Ovary (tissue), 10 donors: ENCODE measurements at places on chromosomes 11 and 22. TPM values are rescaled to one million over a fixed set of nuclear protein-coding genes. Genes with fewer than 3 reads are reported as not detected.

GAL3ST3 gene
- not detected for polyA plus RNA-seq

LRRC56 gene
- 2.1 TPM for polyA plus RNA-seq

RBM14 gene
- 28.9 TPM for polyA plus RNA-seq

PLEKHB1 gene
- 9.6 TPM for polyA plus RNA-seq

CEP126 gene
- 7.2 TPM for polyA plus RNA-seq

DNA sequence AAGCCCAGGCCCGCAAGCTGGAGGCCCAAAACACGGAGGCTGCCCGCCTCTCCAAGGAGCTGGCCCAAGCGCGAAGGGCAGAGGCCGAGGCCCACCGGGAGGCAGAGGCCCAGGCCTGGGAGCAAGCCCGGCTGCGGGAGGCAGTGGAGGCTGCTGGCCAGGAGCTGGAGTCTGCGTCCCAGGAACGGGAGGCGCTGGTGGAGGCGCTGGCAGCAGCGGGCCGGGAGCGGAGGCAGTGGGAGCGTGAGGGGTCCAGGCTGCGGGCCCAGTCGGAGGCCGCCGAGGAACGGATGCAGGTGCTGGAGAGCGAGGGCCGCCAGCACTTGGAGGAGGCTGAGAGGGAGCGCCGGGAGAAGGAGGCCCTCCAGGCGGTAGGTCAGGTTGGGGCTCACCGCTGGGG is 4.8 kb downstream of the CCDC88B start:
- no peak for DNase-seq

DNA sequence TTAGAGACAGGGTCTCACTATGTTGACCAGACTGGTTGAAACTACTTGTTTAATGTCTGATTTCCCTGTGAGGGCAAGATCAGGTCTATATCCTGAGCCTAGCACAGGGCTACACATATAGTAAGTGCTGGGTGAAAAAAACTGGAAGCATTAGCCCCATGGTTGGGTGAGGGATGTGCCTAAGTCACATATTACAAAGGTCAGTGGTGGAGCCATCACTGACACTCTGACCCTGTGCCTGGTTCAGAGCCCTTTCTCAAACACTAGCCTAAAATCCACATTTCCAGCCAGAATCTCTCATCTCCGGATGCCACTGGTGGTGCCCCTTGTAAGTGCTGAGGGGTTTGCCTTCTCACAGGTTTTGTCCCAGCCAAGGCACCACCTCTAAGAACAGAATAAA is 9.0 kb downstream of the TBC1D10A start:
- no peak for DNase-seq

DNA sequence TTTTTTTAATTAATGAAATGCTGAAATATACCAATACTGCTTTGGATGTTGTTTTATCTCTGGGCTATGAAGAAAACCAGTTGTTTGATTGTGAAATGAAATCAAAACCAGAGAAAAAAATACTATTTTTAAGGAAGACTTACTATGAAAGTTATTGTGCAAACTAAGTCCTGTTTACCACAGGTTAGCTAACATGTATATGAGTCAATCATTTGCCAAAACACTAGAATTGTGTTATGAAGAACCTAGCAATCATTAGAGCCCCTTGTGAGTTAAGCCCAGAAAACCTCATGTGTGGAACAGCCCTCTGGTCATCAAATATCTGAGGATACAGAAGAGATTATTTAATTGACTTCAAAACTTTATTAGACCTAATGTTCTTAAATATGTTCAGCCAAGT is 83.7 kb downstream of the FAT3 start:
- DNase-seq: no peak

GRCh38 chr22:29253561-29254285 is 14.1 kb downstream of the RHBDD3 start:
- no peak for DNase-seq

DNA sequence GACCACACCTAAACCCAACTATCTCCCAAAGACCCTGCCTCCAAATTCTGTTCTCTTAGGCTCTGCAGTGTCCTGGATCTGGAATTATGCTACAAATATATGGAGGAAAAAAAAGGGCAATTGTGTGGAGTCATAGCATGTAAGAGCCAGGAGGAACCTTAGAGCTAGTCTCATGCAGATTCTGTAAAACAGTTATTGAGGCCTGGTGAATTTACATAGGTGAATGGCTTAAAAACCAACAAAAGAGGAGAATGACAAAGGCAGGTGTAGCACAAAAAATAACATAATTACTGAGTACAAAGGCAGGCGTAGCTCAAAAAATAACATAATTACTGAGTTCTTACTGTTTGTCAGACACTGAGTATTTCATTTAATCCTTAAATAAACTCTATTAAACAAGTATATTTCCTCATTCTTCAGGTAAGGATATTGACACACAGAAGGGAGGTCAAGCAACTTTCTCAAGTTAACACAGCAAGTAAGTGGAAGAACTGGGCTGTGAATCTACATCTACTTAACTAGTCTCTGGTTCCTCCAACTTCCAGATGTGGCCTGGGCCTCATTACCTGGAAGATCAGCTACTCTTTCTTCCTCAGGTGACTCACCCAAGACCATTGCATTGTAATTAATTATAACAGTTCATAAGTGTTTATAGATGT is 938.9 kb upstream of the TENM4 start:
- DNase-seq: no peak

GRCh38 chr11:4763096-4763495 is 6.6 kb downstream of the OR51F1 start:
- no peak for DNase-seq

DNA sequence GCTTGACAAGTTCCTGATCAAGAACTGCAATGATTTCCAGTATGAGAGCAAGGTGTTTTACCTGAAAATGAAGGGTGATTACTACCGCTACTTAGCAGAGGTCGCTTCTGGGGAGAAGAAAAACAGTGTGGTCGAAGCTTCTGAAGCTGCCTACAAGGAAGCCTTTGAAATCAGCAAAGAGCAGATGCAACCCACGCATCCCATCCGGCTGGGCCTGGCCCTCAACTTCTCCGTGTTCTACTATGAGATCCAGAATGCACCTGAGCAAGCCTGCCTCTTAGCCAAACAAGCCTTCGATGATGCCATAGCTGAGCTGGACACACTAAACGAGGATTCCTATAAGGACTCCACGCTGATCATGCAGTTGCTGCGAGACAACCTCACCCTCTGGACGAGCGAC is 12.0 kb downstream of the YWHAH start:
- DNase-seq: no peak

DNA sequence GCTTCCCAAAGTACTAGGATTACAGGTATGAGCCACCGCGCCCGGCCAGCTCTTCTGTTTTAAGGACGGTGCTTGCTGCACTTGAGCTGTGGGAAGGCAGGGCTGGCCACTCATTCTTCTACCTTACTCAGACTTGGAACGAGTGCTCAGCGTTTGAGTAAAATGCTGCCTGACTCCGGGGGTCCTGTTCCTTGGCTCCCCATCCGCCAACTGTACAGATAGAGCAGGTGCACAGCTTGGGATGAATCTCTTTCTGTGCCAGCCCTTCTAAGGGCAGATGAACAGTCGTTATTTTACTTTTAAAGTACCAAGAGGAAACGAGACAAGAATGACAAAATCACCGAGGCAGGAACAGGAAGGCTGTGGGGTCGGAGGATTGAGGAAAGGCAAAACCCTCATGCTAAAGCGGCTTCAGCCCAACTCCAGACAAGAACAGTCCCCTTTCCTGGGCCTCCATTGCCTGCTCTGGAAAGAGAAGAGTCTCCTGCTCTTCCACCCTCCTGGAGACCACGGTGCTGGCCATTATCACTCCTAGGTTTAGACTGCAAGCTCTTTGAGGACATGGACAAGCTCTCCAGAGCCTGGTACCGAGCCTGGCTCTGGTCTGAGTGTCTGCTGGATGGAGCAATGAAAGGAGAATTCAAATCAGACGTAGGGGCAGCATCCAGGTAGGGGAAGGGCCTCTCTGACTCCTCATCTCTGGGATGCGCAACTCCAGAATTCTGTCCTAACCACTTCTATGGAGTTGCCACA is 1.1 kb upstream of the SUN2 start:
- no peak for DNase-seq

DNA sequence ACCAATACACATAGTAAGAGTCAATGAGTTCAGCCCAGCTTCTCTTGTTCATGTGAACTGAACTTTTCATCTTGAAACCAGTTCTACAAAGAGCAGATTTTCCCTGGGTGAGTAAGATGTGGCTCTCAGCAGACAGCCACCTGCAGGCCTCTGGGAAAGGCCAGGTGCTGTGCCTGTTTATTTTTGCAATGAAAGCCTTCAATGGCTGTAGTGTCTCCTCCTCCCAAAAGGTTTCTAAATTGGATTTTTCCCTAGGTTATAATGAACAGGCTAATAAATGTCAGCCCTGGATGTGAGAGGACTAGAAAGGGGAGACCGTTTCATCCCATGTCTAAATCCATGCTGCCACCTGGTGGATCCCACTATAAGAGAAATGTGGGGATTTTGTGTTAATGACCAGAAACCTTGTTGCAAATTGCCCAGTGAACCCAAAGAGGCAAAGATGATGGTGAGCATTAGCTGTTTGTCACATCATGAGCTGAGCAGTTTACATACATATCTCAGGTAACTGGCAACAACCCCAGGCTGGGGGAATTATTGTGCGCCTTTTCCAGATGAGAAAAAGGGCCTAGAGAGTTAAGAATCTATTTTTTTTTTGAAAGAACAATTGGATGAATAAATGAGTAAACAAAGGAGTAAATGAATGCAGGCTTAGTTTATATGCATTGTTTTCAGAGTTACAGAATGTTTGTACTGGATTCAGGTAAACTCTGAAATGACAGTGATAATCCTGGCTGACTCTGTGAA is 12.7 kb downstream of the C11orf91 start:
- peak; percentile 68 for DNase-seq

DNA sequence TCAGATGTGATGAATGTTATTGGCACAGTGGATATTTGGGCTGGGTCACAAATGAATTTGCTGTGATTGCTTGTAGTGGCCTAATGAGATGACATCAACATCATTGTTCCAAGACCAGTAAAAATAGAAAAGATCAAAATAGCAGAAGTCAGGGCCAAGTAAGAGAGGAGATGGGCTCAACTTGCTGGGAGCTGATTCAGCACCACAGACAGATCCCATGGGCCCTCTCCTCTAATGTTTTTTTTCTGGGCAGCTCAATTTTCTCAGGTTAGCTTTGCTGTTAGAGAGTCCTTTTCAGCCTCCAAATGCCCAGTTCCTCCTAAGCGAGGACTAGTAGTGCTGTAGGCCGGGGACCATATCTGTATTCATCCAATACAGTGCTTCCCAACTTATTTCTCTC is 86.0 kb upstream of the IZUMO1R start:
- no peak for DNase-seq

- DNase-seq: no peak
Measured at GRCh38 chr11:12503039-12503484, 125.7 kb downstream of the PARVA start.

GRCh38 chr11:75201771-75202170 is 38.8 kb upstream of the TPBGL start:
- no peak for DNase-seq

- DNase-seq: no peak
Measured at GRCh38 chr22:39241794-39242594, 2.8 kb downstream of the PDGFB start.

- DNase-seq: no peak
Measured at GRCh38 chr11:11046781-11047180, 188.9 kb upstream of the ZBED5 start.

DNA sequence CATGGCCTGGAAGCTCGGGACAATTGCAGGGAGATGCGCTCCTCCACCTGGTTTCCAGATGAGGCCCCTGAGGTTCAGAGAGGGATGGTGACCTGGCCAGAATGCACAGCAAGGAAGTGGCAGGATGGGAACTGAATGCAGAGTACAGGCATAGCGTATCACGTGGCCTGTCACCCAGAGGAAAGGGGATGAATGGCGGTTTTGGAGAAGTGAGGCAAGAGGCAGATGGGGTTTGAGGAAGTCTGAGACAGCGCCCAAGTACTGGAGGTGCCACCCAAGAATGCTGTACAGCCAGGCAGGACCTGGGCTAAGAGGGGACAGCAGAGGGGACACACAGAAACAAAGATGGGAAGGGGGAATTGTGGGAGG is 4.9 kb downstream of the RAB3IL1 start:
- DNase-seq: peak; percentile 19

- no peak for DNase-seq
Measured at GRCh38 chr22:40042312-40042711, 47.6 kb downstream of the FAM83F start.

GRCh38 chr11:119999220-119999619 is 138.7 kb downstream of the TRIM29 start:
- no peak for DNase-seq

DNA sequence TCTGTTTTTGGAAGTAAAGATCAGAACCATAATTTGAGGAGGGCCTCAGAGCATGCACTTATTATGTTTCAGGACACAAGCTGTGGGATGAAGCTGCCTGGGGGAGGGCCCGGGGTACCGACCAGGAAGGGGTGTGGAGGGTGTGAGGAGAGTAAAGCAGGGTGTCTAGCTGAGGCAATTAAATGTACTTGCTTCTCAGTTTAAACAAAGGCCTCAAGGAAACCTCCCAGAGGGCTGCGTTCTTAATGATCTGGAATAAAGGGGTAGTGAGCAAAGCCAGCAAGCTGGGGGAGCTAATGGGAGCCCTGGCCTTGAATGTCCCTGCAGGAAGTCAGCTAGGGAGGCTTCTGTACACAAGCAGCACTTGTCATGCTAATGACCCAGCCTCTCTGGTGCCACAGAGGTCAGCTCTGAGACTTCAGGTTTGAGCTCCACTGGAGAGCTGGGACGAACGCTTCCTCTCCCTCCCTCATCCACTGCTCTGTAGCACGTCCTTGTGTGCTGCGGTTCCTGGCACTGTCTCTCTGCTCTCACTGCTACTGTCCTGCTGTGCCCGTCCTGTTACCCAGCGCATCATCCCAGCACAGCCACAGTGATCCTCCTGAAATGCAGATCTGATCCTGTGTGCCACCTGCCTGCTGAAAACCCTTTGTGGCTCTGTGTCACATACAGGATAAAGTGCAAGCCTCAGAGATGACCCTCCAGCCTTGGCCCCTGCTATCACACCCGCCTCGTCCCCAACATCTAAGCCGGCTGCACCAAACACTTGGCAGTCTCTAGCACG is 159.7 kb downstream of the DBX1 start:
- peak; percentile 19 for DNase-seq

- DNase-seq: no peak
Measured at GRCh38 chr11:34432822-34433221, 5.9 kb upstream of the CAT start.
